B cell (primary cell): ENCODE measurements at places on chromosomes 5 and 9.

- DNase-seq, result no peak
Measured at GRCh38 chr9:34982361-34982760, 7.2 kb upstream of the DNAJB5 start.

- no peak for DNase-seq
Measured at GRCh38 chr9:34501372-34501771, 21.4 kb downstream of the ENHO start.

- no peak for DNase-seq
Measured at GRCh38 chr5:68258531-68258930, 43.0 kb downstream of the PIK3R1 start.

DNA sequence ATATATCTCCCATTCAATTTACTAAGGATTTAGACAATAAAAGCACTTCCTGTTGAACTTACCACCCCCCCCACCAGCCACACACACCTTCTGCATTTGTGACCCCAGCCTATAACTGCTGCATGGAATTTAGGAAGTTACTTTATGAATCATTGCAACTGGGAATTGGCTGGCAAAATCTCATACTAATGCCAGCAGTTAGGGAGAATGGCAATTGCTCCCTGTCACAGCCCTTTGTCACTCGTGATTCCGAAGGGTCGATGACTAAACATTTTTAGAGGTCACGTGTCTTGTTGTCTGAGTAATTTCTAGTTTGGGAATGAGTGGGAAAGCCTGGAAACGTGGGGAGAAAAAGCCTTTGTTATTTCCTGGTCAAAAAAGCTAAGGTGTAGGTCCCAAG lies 46.6 kb upstream of the PCA3 start:
- DNase-seq, result no peak

GRCh38 chr9:91753711-91754110 lies 196.3 kb downstream of the ROR2 start:
- DNase-seq, result no peak
